CD4-positive, alpha-beta T cell treated with Interleukin-17A for 1 hour (primary cell): ENCODE measurements at places on chromosomes 4 and X.

DNA sequence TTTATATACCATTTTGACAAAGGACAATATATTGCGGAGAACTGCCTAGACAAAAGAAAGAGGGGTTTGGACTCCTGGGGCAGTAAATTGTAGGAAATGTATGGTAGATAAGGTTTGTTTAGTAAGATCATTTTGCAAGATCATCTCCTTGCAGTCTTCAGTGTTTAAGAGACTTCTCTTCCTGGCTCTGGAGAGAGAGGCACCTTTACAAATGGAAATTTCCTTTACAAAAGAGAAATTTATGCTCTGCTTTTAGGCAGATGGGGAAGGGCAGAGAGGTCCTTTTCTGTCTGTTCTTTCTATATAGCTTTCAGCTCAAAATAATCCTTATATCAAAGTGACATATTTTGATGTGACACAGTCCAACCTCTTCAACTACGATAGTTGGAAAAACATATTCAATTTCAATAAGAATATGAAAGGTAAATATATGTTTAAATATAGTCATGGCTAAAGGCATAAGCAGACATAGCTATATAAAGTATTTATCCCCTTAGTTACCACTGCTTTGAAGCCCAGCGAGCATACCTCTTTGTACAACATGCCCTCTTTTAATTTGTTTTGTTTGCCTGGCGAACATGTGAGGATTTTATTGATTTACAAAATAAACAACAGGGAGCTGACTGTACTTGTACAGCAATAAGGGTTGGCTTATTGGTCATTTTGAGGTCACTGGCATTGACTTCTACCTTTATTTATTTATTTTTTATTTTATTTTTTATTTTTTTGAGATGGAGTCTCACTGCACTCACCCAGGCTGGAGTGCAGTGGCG, 65.2 kb downstream of the TRIM2 start:
- DNase-seq, result no peak

DNA sequence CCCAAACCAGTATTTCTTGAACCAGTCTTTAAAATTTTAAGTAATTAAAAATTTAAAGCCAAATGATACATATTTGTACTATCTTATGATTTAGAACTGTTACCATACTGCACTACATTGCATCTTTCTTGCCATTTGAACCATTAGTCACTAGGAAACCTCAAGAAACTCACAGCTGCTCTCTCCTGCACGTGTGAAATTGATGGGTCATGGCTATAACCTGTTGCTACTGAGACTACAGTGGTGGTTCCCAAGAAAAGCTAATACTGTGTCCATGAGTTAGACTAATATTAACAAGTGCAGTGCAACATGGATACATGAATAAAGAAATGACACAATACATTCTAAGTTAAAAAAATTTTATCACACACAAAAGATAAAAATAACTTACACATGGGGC, 88.4 kb downstream of the PDE5A start:
- no peak for DNase-seq

DNA sequence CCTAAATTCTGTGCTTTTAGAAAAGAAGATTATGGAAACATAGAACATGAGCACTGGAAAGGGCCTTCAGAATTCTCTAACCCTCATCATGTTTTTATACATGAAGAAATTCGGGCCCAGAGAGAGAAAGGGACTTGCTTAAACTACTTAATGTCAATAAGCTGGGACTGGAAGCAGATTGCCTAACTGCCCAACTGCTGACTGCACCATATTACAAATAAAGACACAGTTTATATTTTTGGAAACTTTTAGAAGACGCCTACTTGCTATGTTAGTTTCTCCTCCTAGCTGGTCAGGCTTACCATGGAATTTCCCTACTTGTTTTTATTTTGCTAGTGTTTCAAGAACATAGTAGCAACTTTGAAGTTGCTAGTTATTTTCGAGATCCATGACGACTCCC, 47.1 kb downstream of the SLC9A6 start:
- DNase-seq, result no peak

DNA sequence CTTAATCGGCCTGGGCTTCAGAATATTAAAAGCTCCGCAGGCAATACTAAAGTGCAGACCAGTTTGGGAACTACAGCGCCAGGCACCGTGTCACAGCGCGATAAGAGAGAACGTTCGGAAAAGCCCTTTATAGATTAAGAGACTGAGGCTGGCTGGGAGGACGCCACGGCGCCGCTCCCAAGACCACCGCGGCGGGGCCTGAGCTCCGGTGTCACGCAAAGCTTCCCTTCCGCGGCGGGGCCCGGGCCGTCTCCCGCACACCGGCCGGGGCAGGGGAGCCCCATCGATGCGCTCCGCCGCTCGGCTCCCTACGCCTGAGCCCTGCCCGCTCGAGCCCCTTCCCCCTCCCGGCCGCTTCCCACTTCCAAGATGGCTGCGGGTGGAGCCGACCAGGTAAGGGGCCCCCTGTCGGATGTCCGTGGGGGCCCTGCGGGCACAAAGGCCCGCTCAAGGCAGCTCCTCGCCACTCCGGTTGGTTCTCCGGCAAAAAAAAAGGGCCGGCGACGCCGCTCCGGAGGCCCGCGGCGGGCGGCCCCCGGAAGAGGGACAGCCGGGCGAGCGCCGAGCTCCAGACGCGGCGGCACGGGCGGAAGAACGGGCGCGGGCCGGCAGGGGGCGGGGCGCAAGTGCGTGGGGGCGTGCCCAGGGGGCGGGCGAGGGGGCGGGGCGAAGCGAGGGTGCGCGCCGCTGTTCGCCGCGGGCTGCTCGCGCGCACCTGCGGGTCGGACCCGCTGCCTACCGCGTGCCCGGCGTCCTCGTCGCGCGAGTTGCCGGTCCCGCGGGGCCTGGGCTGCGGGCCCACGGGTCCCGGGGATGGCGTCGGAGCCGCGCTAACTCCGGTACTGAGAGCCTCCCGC, at the start of gene TBC1D14:
Gene TBC1D14, plus strand, starts transcription at position 714 of the 857 bp plus-strand sequence. CDS start 13,564 bp downstream, outside the sequence.
- DNase-seq, result peak; percentile 90

DNA sequence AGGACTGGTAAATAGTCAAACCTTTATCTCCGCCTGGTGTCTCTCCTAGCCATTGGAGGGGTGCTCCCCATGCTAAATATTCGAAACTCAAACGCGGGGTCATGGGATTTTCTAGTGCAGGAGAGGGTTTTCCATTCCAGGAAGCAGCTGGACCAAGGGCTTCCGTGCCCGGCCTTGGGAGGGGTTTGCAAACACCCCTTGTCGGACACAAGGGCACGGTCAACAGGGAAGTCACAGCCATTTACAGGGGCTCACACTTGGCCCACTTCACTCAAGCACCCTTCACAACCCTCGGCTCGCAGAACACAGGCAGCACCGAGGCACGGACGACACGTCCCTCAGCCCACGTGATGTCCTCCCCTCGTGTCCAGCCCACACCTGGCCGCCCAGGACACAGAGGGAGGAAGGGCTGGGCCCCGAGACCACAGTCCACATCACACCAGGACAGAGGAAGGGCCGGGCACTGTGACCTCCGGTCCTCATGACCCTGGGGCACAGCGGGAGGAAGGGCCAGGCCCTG, 10.3 kb upstream of the PLCXD1 start:
- no peak for DNase-seq

- no peak for DNase-seq
Observed at GRCh38 chr4:8185295-8185694, 13.8 kb upstream of the SH3TC1 start.

GRCh38 chr4:32145987-32146386, 1425.8 kb downstream of the PCDH7 start:
- DNase-seq, result no peak

DNA sequence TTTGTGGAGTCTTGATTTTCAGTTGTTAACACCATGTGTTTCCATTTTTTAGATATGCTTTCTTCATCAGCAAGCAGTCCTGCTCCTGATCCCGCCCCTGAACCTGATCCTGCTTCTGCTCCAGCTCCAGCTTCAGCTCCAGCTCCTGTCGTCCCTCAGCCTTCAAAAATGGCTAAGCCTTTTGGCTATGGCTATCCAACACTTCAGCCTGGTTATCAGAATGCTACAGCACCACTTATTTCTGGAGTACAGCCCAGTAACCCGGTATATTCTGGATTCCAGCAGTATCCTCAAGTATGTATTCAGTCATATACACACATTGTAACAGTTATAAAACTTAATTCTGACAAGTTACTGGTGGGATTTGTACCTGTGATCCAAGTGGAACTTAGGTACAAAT, 60.9 kb downstream of the SEC24B start:
- DNase-seq, result no peak

DNA sequence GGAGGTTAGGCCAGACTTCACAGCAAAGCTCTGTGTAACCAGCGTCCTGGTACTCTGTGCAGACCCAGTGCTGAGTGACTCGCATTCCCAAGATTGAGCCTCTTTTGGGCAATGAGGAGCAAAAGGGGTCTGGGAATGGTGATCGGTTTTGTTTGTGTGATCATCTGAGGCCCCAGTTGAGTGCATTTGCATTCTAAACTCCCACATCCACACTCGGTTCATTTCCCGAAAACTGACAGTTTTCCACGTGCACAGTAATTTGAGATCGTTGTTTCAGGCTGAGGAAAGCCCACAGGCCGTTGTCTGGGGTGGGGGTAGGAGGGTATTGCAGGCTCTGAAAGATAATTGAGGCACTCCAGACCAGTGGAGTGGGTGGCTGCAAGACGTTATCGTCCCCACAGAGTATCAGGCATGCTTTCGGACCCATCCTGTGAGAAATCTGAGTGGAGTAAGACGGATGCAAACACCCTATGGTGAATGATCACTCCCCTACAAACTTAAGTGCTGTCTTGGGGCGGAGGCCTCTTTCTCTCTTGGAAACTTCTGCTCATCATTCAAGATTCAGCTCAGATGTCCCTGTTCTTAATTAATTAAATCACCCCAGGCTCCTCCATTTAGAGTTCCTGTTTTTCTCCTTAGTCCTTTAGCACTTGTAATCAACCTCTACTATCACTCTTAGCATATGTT, 96.1 kb downstream of the AFF1 start:
- no peak for DNase-seq

DNA sequence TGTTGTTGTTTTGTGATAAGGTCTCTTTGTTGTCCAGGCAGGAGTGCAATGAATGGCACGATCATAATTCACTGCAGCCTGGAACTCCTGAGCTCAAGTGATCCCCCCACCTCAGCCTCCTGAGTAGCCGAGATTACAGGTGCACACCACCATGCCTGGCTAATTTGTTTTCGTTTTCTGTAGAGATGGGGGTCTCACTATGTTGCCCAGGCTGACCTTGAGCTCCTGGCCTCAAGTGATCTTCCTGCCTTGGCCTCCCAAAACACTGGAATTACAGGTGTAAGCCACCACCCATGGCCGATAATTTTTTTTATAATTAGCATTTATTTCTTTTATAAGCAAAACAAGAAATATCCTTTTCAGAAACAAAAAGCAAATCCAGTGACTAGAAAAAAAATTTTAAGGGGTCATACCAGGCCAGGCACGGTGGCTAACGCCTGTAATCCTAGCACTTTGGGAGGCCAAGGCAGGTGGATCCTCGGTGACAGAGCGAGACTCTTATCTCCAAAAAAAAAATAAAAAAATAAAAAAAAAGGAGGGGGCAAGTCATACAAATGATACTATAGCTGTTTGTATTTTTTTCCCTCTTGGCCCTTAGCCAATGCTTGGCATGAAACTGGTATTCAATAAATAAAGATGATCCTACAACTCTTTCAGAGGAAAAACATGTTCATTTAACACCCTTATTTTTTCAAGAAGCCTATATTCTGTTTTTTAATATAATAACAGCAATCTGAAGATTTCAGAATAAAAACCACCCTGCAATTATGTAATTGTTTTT, 3.4 kb downstream of the PLAC8 start:
- DNase-seq, result no peak

- DNase-seq, result peak; percentile 55
Observed at GRCh38 chrX:51336584-51336983, 4.0 kb downstream of the NUDT10 start.

DNA sequence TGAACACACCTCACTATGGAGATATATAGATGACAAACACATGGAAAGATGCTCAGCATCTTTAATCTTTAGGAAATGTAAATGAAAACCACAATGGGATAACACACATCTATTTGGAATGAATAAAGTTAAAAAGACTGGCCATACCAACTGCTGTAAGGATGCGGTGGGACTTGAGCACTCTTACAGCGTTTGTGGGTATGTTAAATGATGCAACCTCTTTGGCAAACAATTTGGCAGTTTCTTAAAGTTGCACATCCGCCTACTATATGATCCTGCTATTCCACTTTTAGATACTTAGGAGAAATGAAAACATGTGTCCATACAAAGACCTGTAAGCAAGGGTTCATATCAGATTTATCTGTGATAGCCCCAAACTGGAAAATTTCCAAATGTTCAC, 50.7 kb downstream of the MRPL1 start:
- DNase-seq, result no peak

DNA sequence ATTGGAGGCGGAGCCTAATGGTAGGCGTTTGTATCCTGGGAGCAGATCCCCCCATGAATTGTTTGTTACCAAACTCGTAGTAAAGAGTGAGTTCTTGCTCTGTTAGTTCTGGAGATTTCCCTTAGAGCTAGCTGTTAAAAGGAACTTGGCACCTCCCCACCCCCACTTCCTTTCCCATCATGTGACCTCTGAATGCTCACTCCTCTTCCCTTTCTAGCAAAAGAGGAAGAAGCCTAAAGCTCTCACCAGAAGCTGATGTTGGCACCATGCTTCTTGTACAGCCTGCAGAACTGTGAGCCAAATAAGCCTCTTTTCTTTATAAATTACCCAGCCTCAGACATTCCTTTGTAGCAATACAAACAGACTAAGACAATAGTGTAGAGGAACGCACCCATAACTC, 13.8 kb upstream of the ATOH1 start:
- DNase-seq, result no peak

DNA sequence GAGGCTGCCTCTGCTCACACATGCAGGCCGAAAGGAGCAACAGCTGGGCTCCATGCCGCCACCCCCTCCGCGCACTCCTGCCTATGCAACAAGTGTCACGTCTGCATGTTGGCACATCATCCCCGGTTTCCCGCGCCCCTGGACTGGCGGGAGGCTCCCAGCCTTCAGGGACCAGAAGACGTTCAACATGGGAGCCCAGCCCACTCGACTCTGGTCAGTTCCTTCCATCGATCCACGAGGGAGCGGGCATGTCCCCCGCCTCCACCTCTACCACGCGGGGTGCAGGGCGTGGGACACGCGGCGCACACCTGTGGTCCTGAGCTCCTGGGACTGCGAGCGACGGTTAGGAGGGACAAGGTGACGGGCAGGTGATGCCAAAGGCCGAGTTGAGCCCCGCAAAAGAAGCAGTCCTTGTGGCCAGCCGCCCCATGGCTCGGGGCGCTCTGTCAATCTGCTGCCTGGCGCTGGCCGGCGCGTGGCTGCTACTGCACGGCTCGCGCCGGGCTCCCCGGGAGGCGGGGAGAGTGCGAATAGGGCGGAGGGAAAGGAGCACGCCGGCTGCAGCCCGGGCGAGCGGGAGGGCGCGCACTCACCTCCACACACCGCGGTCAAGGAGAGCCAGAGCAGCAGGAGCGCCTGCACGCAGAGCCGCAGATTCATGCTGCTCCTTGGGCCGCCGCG, 645 bp downstream of the APLN start:
- DNase-seq, result no peak

- DNase-seq, result no peak
Observed at GRCh38 chr4:157121401-157121800, 45.5 kb downstream of the GLRB start.
